ENCODE measurements at places on chromosomes 5 and 9. TPM values are rescaled to one million over a fixed set of nuclear protein-coding genes. Genes with fewer than 3 reads are reported as not detected.

DNA sequence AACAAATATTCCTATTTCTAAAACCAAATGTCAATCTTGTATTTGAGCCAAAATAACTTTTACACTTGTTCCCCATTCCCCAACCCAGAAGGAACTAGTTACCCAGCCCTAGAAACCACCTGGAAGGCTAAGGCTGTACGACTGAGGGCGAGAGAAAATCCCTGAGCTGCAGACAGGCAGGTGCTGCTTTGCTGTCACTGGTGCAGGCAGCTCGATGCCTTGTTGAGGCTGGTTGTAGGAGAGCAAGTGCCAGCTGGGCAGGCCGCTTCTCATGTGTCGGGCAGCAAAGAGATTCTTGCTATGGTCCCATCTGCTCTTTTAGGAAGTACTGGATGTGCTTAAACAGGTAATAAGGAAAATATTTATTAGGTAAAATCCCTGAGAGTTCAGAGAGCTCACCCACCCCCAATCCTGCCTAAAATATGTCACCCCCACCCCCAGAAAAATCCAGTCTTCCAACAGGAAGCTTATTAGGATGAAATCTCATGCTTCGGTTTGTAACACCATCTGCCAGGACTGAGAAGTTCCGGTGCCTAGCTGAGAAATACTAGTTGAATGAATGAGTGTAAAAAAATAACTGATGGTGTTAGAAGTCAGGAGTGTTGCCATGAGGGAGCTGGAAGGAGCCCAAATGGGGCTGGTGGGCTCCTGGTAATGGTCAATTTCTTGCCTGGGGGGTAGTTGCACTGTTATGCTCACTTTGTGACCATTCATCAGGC is 91.1 kb upstream of the DMRT1 start:
- DNase-seq = no peak

DNA sequence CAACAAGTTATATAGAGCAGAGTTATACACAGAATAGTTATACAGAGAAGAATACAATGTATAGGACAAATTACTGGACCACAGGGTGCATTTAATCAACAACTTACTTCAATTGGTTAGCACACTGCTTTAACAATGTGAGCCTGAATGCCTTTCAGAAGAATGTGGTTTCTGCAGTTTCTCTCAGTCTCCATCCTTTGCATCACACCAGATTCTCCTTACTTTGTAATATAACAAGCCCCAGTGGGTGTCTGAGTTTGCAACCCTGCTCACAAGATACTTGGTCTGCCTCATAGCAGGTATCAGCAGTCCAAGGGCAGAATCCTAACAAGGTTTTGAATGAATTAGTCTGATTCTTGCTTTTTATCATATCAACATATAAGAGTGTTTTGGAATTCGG is 114.6 kb downstream of the GABRB2 start:
- no peak for DNase-seq

The ESM1 gene
- not detected for total RNA-seq

The SPOUT1 gene
- 15.8 TPM for total RNA-seq

Measured in Right ventricle myocardium superior (tissue), 1 donor.